ENCODE measurements at places on chromosomes 13 and 19. TPM values are rescaled to one million over a fixed set of nuclear protein-coding genes. Genes with fewer than 3 reads are reported as not detected.

Gene ATP8A2
- 1.8 TPM for total RNA-seq

Gene BEST2
- total RNA-seq, result not detected

Gene CA11
- 3.7 TPM for total RNA-seq

Gene MYPOP
- 1.6 TPM for total RNA-seq

Gene RFPL4AL1
- total RNA-seq, result not detected

Gene ARL11
- total RNA-seq, result 0.92 TPM

Gene COX6B2
- 0.72 TPM for total RNA-seq

Gene SPACA7
- total RNA-seq, result not detected

Gene DKKL1
- not detected for total RNA-seq

Gene PROSER1
- 34.0 TPM for total RNA-seq

Gene PRODH2
- not detected for total RNA-seq

Gene CD209
- total RNA-seq, result 2.7 TPM

Gene MBD3
- 88.9 TPM for total RNA-seq

Gene YIPF2
- 54.7 TPM for total RNA-seq

Gene CYP2F1
- 3.1 TPM for total RNA-seq

Gene CEACAM8
- not detected for total RNA-seq

Gene CACNA1A
- 0.72 TPM for total RNA-seq

Gene ZNF45
- total RNA-seq, result 14.6 TPM

Gene PDE4A
- total RNA-seq, result 4.7 TPM

Gene PGLYRP1
- 0.82 TPM for total RNA-seq

Gene AXL
- 57.3 TPM for total RNA-seq

Gene CCL25
- total RNA-seq, result not detected

Gene SEMA6B
- total RNA-seq, result 15.4 TPM

Gene TBC1D4
- total RNA-seq, result 37.4 TPM

Gene SIN3B
- total RNA-seq, result 39.0 TPM

Gene NBEA
- 23.8 TPM for total RNA-seq

Gene TINCR
- total RNA-seq, result 8.1 TPM

Gene EDDM13
- total RNA-seq, result not detected

Gene IGSF23
- not detected for total RNA-seq

Gene PPP1R12C
- total RNA-seq, result 48.4 TPM

Gene PSG1
- total RNA-seq, result not detected

Gene OR4F17
- total RNA-seq, result not detected

Gene LILRB1
- total RNA-seq, result 0.51 TPM

Gene ZNF628
- total RNA-seq, result 4.4 TPM

Gene ANO8
- total RNA-seq, result 8.5 TPM

Gene RXFP2
- not detected for total RNA-seq

Gene SMIM44
- not detected for total RNA-seq

Gene ZNF667
- 9.6 TPM for total RNA-seq

Gene OR7G2
- total RNA-seq, result not detected

Gene TMEM150B
- not detected for total RNA-seq

Gene CGB1
- not detected for total RNA-seq

Gene ZNF493
- 37.1 TPM for total RNA-seq

Gene DOCK9
- 143 TPM for total RNA-seq

Gene AZU1
- total RNA-seq, result 2.5 TPM

Gene ATP8B3
- total RNA-seq, result 1.9 TPM

Gene CYP4F8
- not detected for total RNA-seq

Gene EDNRB
- total RNA-seq, result 39.4 TPM

Gene FAM216B
- not detected for total RNA-seq

Gene SLC6A16
- 0.51 TPM for total RNA-seq

Gene TM9SF2
- 132 TPM for total RNA-seq

Gene MZF1
- 21.6 TPM for total RNA-seq

Gene FGF22
- not detected for total RNA-seq

Gene UPK1A
- not detected for total RNA-seq

Gene LGALS14
- total RNA-seq, result not detected

Gene FFAR2
- 15.6 TPM for total RNA-seq

Gene TEX29
- 0.72 TPM for total RNA-seq

Gene ZNF578
- 7.0 TPM for total RNA-seq
